ENCODE measurements at places on chromosomes 13 and 19. TPM values are rescaled to one million over a fixed set of nuclear protein-coding genes. Genes with fewer than 3 reads are reported as not detected.

GRAMD1A gene
- total RNA-seq: 185 TPM

IGFLR1 gene
- 71.4 TPM for total RNA-seq

PRDX2 gene
- 261 TPM for total RNA-seq

DENND1C gene
- 56.3 TPM for total RNA-seq

ZNF382 gene
- total RNA-seq: 14.9 TPM

SBK3 gene
- not detected for total RNA-seq

- DNase-seq: no peak
Measured at GRCh38 chr13:40657951-40658350, 8.5 kb downstream of the FOXO1 start.

- DNase-seq: no peak
Measured at GRCh38 chr19:35330475-35330874, 1.5 kb downstream of the CD22 start.

- DNase-seq: no peak
Measured at GRCh38 chr19:15296353-15296752, 36.0 kb downstream of the BRD4 start.

DNA sequence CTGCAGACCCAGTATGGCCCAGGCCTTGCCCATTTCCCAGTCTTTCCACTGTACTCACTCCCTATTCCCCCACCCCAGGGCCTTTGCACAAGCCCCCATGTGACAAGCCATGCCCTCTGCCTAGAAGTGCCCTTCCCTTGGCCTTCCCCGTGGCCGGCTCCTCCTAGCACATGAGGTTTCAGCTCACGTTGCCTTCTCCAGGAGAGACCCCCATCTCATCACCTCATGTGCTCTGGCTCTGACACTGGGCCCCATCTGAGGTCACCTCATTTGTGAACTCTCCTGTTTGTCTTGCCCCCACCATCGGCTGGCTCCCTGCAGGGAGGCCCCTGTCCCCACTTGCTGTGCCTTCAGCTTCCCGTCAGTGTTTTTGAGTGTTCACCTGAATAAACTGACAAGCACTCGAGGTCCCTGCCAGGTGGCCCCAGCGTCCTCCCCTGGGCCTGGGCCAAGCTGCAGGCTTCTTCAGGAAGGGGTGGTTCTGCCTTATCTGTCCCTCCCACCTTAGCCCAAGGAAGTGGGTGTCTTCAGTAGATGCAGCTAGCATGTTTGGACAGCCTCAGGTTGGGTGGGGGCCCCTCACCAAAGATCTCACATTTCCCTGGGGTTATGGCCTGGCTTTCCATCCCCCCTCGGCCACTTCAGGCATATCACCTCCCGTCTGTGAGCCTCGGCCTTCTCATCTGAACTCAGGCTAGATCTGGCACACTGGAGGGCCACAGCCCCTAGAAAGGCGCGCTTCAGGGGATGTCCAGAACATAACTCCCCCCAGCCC lies 3.8 kb upstream of the SLC25A42 start:
- DNase-seq: no peak

DNA sequence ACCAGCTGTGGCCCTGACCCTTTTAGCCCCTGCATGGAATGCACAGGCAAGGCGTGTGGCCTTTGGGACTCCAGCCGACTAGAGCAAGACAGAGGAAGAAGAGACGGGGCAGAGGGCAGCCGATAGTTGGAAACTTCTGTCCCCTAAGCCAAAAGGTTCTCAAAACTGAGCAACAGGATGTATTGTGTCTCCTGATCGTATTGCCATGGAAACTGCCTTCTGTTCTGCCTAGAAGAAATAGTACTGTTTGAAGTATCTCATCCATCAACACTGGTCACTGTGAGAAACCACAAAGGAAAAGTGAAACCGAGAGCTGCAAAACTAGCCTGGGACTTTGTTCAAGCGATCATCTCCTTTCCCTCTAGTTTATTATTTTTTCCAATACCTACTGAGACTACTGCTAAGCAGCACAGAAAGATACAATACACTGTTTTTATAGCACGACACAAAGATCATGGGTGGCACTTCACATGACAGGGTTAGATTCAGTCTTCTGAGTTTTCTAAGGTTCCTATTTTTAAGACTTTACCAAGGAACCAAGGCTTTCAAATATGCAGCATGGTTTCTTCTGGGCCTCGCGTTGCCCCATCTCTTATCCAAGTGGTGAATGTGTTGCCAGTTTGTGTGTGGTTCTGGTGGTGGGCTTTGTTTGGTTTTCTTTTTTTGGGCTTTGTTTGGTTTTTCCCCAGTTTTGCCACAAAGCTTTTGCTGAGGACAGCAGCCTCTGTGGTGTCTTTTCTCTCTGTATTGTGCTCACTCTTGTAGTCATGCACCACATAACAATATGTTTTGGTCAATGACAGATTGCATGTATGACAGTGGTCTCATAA lies 49.3 kb upstream of the GPR183 start:
- DNase-seq: peak; percentile 48

GRCh38 chr19:14103310-14103709 lies 12.8 kb upstream of the SAMD1 start:
- DNase-seq: no peak

DNA sequence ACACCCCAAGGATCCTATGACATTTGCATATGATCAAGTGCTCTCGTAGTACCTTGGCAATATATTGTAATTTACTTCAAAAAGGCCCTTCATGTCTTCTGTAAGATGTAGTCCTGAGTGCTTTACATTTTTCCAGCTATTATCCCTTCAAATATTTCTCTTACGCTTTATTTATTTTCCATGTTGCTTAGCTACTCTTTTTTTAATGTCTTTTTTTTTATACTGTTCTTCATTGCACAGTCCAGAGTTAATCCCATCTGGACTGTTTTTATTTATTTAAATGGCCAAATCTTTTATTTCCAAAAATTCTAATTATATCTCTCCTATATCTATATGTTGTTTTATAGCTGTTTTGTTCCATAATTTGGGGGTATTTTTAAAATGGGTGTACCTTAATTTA lies 371.3 kb downstream of the SLC7A1 start:
- no peak for DNase-seq

GRCh38 chr19:54875506-54875905 lies 1.5 kb downstream of the FCAR start:
- DNase-seq: no peak

All from activated CD4-positive, alpha-beta T cell treated with anti-CD3 and anti-CD28 coated beads for 36 hours (primary cell).